ENCODE measurements at places on chromosomes 2 and 18.
A peak's percentile ranks its signal among the peaks of the same experiment; 100 is the strongest.

GRCh38 chr2:212245880-212246279 is 292.7 kb downstream of the ERBB4 start:
- no peak for DNase-seq

DNA sequence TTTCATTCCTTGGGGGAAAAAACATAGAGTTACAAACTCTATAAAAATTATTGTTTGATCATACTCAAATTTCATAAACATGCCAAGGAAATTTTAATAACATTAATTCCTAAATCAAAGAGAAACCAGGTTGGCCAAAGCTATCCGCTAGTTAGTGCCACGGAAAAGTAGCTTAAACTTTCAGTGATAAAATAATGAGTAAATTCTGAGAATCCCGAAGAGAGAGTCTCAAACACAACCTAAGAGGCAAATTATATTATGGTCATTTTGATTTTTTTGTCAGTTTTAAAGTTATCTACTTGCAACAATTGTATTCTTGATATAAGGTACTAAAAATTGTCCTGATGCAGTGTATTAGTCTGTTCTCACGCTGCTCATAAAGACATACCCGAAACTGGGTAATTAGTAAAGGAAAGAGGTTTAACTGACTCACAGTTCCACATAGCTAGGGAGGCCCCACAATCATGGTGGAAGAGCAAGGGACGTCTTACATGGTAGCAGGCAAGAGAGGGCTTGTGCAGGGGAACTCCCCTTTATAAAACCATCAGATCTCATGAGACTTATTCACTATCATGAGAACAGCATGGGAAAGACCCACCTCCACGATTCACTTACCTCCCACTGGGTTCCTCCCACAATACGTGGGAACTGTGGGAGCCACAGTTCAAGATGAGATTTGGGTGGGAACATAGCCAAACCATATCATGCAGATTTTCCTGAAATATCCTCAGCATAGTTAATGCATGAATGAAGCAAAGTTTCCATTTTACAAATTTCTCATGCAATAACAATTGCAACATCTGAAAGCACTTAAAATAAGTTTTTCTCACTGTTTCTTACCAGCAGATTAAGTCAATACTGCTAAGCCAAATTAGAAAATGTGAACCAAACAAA is 205.9 kb upstream of the STK17B start:
- DNase-seq = no peak

DNA sequence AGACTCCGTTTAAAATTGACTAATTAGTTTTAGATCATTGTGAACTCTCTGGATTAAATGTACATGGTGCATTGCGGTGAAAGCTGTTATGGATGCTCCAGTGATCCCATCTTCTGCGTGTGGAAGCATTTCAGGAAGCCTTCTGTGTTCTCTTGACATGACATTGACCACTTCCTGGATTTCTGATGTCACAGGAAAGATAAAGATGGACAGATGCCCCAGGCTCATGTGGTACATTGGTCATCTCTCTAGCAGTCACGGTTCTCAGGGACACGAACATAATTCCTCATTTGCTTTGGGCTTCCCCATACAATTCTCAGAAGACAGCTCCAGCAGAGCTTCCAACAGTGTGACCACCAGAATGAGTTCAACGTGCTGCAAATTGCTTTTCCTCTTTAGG is 26.9 kb downstream of the AGAP1 start:
- DNase-seq = no peak

DNA sequence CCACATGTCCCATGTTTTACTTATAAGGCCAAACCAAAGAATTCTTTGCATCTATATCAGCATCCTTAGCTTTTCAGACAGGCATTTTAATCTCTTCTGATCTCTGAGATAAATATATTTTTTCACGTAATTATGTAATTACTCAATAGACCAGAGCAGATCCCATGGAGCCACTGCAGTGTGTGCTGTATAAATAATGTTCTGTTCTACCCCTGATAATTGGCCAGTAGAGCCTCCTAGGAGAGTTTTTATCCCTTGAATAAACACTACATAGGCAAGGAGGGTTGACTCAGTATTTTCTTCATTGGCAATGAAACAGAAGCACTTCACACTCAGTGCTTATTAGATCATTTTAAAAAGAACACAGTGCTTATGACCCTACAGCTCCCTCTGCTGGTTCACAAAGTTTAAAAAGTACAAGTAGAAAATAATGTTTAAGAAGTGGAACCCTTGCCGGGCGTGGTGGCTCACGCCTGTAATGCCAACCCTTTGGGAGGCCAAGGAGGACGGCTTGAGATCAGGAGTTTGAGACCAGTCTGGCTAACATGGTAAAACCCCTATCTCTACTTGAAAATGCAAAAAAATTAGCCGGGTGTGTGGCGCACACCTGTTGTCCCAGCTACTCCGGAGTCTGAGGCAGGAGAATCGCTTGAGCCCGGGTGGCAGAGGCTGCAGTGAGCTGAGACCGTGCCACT is 91.9 kb downstream of the PPP1R1C start:
- peak; percentile 86 for DNase-seq

- DNase-seq = peak; percentile 65
Observed at GRCh38 chr2:216677439-216678097, 17.8 kb downstream of the IGFBP5 start.

DNA sequence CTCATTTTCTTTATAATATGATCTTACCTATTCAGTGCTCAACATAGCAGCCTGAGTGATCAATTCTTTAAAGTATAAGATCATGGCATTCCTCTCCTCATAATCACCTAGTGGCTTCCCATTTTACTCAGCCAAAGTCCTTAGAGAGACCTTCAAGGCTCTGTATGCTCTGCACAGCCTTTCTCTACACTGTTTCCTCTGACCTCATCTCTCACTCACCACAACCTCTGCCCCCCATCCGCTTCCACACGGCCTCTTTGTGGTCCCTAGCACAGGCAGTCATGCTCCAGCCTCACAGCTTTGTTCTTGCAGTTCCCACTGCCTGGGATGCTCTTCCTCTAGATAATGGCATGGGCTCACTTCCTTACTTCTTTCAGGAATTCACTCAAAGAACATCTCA is 109.2 kb downstream of the HIBCH start:
- DNase-seq = no peak

DNA sequence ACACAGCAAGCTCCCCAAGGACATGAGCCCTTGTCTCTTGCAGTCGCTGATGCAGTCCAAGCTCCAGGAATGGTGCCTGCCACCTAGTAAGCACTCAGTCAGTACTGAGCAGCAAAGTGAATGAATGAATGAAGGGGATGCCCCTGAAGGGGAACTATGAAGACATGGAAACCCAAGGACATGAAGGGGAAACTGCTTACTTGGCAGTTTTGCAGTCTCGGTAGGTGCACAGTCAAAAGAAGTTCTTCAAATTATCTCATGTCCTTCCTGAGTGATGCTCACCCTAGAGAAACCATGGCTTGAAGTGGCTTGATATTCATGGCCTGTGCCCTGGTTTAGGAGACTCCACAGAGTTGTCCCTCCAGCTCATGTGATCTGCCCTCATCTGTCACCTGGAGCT is 102.1 kb upstream of the DLX2 start:
- no peak for DNase-seq

DNA sequence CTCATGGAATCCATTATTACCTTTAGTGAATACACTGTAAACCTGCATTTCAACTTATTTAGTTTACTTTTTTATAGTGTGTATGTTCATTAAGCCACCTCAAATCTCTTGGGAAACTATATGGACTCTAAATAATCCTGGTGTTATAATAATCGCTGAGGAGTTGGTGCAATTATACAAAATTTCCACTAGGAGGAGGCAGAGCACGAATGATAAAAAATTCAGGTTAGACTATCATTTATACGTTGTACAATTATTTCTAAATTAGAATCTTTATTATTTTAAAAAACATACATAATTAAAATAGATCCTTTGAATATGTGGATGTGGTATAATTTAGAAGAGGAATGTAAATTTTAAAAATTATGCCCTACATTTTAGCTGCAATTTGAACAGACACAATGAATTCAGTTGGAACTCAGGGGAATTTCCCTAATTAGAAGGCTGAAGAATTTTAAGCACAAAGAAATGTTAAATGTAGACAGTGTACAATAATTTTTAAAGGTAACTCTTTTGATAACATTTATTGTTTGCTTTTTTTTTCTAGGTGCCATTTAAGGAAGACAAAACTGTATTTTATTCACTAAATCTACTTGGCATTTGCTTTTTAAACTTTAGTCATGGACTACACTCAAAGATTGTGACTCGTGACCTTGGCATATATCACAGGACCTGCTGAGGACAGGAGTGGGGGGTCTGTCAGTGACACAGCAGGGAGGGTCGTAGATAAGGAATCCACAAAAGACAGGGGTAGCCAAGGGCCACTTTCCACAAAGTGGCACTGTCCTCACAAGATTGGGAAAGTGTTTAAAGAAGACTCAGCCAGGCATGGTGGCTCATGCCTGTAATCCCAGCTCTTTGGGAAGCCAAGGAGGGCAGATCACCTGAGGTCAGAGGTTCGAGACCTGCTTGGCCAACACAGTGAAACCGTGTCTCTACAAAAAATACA is 45.5 kb downstream of the RAB12 start:
- DNase-seq = peak; percentile 38

DNA sequence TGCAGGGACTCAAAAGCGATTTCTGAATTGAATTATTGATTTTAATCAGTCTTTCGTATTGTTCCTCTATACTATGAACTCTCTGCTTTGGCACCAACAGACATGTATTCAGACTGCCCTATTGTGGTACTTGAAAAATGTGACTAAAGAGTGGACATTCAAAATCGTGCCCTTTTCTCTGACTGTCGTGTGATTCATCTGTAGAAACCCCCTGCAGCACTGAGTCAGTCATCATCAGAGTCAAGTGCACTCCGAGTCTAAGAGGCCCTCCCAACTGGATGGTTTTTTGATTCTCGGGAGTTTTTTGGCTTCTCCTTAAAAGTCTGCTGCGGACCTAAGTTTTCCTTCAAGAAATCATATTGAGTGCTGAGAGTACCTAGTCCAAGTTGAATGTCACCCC is 96.4 kb upstream of the FOSL2 start:
- peak; percentile 57 for DNase-seq

GRCh38 chr2:59585655-59586054 is 967.8 kb downstream of the BCL11A start:
- no peak for DNase-seq

DNA sequence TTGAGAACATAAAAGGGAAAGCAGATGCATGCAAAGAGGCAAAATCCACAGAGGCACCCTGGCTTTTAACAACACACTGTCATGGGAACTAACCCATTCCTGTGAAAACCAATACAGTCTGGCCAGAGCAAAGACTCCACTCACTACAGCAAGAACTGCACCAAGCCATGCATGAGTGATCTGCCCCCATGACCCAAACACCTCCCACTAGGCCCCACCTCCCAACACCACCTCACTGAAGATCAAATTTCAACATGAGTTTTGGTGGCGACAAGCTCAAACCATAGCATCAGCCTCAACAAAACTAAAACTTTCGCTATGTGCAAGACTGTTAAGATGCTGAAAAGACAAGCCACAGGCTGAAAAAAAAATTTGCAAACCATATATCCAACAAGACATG is 162.8 kb downstream of the SMAD2 start:
- no peak for DNase-seq

- no peak for DNase-seq
Observed at GRCh38 chr2:73307720-73308119, 14.4 kb upstream of the EGR4 start.

GRCh38 chr2:88059979-88060906 is 4.7 kb upstream of the KRCC1 start:
- DNase-seq = peak; percentile 60

GRCh38 chr2:163768881-163769695 is 33.3 kb upstream of the FIGN start:
- DNase-seq = no peak

- peak; percentile 21 for DNase-seq
Observed at GRCh38 chr2:12396699-12397098, 320.0 kb upstream of the TRIB2 start.

DNA sequence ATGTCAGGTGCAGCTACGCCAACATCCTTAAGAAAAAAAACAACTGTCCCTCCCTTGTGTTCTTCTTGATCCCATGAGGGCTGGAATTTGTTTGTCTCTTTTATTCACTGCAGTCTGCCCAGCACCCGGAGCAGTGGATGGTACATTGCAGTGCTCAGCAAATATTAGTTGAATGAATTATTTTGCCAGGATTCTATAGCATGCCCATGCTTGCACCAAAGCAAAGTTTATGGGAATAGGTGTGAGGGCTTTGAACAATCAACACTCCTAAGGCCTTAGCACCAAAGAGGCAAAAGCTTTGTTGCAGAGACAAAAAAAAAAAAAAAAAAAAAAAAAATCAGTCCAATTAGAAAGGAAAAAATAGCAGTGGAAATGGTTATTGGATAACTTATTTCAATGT is 28.7 kb upstream of the DCC start:
- DNase-seq = peak; percentile 79

GRCh38 chr18:61825386-61825785 is 67.4 kb downstream of the RNF152 start:
- no peak for DNase-seq

DNA sequence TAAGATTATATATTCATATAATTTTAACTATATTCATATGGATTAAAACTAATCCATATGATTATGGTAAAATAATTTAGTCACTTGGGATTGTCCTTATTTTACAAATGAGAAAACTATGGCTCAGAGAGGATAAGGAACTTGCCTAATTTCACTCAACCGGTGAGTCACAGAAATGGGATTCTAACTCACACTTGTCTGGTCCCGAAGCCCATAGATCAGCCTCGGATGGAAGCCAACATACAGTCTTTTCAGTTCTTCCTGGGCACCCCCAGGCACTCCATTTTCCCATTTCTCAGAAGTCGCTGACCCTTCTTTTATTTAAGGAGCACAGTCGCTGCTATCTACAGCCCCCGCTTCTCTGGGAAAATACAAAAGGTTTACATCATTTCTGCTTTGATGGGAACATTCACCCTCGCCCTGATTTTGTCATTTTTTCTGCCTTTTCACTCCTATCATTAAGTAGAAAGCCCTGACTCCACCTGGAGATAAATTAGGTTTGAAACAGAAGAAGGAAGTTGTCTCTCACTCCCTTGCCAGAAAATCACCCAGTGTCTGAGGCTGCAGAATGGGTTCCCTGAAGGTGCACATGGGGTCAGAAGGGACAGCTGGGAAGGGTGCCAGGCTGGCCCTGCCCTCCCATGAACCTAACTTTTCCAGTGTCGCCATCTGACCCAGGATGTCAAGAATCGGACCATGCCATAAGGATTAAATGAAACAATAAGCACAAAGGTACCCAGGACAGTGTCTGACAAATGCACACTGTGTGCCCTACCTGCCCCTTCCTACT is 36.6 kb downstream of the CYP1B1 start:
- DNase-seq = peak; percentile 70

- DNase-seq = no peak
Observed at GRCh38 chr2:8572712-8573233, 109.1 kb upstream of the ID2 start.

- no peak for DNase-seq
Observed at GRCh38 chr2:222998459-222998858, 53.5 kb upstream of the KCNE4 start.

DNA sequence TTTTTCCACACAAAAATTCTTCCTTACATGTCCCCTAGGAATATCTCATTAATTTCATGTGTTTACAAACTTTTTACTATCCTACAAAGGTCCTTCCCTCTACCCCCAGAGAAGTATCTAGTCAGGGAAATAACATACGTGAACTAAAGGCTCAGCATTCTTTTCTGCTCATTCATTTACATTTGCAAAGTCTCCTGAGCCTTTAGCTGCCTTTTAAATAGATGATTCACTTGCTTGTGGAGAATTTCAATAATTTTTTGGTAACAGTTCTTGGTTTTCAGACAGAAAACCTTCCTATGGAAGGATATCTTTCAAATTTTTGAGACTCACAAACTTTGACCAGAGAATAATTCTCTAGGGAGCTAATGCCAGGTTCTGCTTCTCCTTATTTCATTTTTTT is 81.5 kb upstream of the RMDN2 start:
- peak; percentile 25 for DNase-seq

- no peak for DNase-seq
Observed at GRCh38 chr2:88077080-88077479, 9.5 kb downstream of the SMYD1 start.
